ENCODE measurements at places on chromosomes 7 and 10.

DNA sequence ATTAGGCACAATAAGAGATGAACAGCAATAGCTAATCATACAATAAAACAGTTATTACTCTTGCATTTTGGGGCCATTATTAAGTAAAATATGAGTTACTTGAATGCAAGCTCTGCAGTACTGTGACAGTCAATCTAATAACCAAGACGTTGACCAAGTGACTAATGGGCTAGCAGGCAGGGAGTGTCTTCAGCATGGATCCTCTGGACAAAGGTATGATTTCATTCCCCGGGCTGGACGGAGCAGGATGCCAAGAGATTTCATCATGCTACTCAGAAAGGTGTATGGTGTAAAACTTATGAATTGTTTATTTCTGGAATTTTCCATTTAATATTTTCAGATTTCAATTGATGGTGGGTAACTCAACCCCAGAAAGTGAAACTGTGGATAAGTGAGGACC is 80.9 kb downstream of the SHH start:
- DNase-seq, result no peak

GRCh38 chr10:52423369-52423768 is 109.3 kb downstream of the DKK1 start:
- no peak for DNase-seq

GRCh38 chr10:70492786-70493659 is 14.5 kb downstream of the PALD1 start:
- no peak for DNase-seq

DNA sequence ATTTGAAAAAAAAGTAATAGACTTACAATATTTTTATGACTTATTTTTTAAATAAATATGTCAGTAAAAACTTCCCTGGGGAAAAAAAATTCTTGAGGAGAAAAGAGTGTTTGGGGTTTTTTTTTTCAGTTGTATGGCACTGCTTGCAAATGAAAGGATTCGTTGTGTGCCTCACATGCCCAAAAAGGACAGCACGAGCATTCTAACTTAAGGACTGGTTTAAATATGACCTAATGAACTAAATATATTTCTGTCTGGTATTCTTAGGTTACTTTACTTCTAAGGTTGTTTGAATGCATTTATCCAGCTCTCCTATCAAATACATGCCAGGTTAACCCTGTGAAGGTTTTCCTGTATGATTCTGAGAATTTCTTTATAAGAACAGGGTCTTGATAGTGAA is 988 bp upstream of the CD36 start:
- DNase-seq, result no peak

- no peak for DNase-seq
These were observed 154.3 kb upstream of the LAMB4 start for GRCh38 chr7:108284349-108285002.

GRCh38 chr7:158284617-158285382 is 302.8 kb downstream of the PTPRN2 start:
- DNase-seq, result no peak

DNA sequence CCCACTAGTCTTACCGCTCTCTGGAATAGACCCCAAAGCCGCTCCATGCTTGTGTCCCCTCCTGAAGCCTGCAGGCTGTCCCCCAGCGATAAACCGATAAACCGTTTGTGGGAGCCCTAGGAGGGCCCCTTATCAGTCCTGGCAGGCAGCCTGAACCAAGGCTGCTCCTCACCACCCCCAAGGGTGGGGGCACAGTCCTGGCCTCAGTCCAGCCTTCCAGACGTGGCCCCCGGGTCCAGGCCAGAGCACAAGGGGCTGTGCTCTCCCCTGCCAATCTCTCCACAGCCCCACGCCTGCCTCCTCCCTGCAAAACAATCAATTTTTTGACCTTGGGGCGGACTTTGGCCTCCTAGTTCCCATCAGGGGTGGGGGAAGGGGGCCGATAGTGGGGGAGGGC is at the start of gene TFR2:
TSS of gene TFR2 (minus strand) at position 90 of the 397 bp plus-strand sequence. CDS start at position 47, 43 bp downstream.
- no peak for DNase-seq

- no peak for DNase-seq
These were observed 6.9 kb downstream of the C10orf105 start for GRCh38 chr10:71712572-71713134.

GRCh38 chr7:31146030-31146429 is 93.9 kb downstream of the ADCYAP1R1 start:
- no peak for DNase-seq

GRCh38 chr7:69211739-69212138 is 386.5 kb upstream of the AUTS2 start:
- no peak for DNase-seq

DNA sequence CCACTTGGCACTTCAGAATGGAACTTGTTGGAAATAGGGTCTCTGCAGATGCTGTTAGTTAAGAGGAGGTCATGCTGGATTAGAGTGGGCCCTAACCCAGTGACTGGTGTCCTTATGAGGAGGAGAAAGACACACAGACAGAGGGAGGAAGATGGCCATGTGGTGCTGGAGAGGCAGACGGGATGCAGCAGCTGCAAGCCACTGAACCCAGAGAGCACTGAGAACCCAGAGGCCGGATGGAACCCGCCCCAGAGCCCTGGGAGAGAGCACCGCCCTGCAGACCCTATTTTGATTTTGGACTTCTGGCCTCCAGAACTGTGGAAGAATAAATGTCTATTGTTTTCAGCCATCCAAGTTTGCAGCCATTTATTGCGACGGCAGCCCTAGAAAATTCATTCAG is 58.0 kb upstream of the EBF3 start:
- DNase-seq, result no peak

DNA sequence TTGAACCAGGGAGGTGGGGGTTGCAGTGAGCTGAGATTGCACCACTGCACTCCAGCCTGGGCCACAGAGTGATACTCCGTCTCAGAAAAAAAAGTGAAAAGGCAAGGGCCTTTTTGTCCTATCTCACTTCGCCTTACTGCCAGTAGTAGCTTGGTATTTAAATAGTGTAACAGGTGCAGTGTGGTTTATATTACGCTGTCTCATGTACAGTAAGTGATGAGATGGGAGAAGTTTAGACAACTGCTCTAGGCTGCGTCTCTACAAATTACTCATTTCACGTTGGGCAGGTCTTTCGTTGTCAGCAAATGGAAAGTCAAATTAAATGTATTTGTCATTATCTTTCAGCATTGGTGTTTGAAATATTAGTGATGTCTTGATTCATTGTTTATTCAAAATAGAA is 15.5 kb upstream of the PFKFB3 start:
- DNase-seq, result no peak

- DNase-seq, result no peak
These were observed 145.4 kb downstream of the PTPRN2 start for GRCh38 chr7:158442260-158442659.

- DNase-seq, result peak; percentile 43
These were observed 19.5 kb upstream of the CARD11 start for GRCh38 chr7:3063016-3063753.

DNA sequence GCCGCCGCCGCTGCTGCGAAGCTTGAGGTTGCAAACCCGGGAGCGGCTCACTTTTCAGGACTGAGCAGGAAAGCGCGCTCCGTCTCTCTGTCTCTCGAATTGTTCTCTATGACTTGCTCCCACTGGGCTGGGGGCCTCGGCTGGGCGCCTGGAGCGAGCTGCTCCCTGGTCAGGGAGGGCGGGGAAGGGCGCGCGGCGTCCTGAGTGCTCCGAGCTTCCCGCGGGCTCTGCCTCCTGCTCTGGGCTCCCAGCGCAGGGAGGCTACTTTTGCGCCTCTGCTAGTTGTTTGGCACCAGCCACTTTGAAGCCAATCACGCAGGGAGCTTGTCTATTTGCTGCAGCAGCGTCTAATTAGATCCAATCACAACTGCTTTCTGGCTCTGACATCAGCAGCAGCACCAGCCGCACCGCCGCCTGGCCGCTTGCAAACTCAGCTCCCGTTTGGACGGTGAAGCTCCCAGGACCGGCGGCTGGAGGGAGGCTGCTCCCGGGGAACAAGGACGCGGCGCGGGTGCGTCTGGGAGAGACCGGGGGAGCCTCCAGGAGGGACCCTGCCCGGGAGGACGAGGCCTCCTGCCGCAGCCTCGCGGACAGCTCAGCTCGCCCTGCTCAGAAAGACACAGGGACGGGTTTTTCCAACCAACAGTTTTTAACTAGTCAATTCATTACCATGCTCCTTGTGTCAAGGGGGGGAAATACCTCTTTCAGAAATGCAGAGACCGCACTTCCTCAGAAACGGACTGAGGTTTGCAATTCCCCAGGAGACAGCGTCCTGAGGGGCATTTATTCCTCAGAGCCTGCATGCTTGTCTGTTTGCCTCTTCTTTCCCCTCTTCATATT is at the start of gene ADARB2:
TSS of gene ADARB2 (minus strand) at position 304 of the 840 bp plus-strand sequence.
- no peak for DNase-seq

- DNase-seq, result no peak
These were observed 5.2 kb downstream of the CLIP2 start for GRCh38 chr7:74294191-74294998.

DNA sequence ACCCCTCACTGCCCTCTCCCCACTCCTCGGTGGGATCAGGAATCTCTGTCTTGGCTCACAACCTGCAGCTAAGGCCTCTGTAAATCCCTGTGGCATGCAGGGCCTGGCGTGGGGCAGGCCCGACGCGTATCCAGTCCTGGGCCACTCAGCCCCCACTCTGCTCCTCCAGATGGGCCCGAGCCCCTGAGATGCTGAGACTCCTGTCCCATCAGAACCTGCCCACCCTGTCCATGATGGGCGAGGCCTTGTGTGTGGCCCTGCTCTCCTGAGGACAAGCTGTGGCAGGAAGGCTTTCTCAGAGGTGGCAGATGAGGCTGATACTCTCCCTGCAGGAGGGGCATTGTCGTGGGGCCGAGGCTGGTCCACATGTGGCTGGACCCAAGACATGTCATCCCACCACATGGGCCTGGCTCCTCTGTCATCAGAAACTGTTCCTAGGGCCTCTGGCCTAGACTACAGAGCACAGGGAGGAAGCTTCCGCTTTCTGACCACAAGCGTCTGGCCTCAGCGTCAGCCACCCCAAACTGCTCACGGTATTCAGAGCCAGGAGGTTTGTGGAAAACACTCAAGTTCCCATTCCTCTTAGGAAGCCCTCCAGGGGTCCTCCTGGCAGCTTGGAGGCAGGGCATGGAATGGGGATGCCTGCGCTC is 6.0 kb downstream of the ALOX5 start:
- no peak for DNase-seq

GRCh38 chr10:28721318-28721951 is 44.1 kb downstream of the BAMBI start:
- no peak for DNase-seq

DNA sequence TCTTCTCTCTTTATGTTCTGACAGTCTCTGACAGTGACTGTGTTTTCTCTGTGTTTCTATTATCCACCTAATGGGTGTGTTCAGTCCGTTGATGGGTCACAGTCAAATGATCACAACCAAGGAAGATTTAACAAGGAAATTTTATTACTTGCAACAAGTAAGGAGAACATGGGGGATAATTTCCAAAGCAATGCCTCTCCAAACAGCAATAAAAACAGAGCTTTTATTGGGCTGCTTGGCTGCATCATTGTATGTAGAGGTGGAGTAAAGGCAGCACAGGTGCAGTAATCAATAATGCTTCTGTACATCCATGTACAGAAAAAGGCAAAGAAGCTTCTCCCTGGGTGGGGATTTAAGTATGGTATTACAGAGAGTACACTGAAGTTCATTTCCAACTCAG is 1525.6 kb downstream of the REEP3 start:
- DNase-seq, result no peak

DNA sequence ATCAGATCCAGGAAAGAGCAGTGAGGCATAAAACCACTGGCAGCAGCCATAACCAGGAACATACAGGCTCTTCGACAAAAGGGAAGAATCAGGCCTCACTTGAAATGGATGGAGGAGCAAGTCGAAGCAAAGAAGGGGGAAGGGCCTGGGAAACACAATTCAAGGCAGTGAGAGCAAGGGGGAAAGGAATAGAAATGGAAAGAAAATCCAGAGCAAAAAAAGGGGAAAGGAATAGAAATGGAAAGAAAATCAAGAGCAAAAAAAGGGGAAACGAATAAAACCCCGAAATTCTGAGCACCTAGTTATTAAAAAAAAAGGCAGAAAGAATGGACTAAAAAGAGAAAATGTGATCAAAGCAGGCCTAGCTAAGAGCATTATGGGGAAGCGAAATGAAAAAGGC is 24.1 kb upstream of the PRKAR2B start:
- DNase-seq, result no peak

- no peak for DNase-seq
These were observed 95.3 kb downstream of the LRRC4 start for GRCh38 chr7:127935847-127936376.

DNA sequence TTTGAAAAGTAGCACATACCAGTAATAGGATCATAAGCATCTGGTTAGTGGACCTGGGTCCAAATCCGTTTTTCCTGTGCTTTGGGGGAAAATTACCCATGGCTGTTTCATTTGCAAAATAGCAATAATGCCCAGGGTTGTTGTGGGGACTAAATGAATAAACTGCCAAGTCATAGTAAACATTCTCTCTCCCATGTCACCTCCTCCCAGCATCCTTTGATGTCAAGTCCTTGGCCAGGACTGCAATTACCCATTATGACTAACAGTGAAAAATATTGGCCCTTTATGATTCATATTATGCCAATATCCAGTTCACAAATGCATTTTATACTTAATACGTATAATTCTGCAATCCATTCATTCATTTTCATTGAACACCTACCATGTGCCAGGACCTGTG is 23.0 kb downstream of the TOMM7 start:
- DNase-seq, result no peak

DNA sequence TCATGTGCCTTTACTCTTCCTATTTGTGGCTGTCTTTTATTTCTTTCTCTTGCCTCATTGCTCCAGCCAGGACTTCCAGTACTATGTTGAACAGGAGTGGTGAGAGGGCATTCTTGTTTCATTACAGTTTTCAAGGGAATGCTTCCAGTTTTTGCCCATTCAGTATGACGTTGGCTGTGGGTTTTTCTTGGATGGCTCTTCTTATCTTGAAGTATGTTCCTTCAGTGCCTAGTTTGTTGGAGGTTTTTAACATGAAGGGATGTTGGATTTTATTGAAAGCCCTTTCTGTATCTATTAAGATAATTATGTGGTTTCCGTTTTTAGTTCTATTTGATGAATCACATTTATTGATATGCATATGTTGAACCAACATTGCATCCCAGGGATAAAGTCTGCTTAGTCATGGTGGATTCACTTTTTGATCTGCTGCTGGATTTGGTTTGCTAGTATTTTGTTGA is 96.8 kb downstream of the GLCCI1 start:
- DNase-seq, result no peak

GRCh38 chr10:124462348-124462695 is 699 bp downstream of the LHPP start:
- DNase-seq, result no peak

GRCh38 chr10:123962756-123963530 is 71.3 kb upstream of the CPXM2 start:
- no peak for DNase-seq

DNA sequence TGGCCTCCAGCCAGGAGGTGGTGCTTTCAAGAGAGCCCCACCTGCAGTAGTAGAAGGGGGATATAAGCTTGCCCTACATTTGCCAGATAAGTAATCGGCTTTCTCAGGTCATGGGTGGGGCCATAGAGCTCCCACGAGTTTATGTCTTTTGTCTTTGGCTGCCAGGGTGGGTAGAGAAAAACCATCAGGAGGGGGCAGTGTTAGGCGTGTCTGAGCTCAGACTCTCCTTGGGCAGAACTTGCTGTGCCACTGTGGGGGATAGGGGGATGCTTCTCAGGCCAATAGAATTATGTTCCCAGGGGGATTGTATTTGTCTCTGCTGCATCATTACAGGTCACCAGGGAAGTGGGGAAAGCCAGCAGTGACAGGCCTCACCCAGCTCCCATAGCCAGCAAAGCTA is 12.3 kb upstream of the MRPS33 start:
- DNase-seq, result no peak

Data from stimulated activated CD8-positive, alpha-beta memory T cell treated with anti-CD3 and anti-CD28 coated beads, Interleukin-15, amount 100 ng/mL, for 24 hours (primary cell).